ENCODE measurements at places on chromosomes 4 and X.

- DNase-seq, result no peak
These were observed 104.4 kb upstream of the CXCL13 start for GRCh38 chr4:77501240-77501639.

GRCh38 chr4:46886711-46887110, 22.3 kb downstream of the COX7B2 start:
- no peak for DNase-seq

GRCh38 chrX:6026980-6027379, 201.7 kb downstream of the NLGN4X start:
- no peak for DNase-seq

- DNase-seq, result no peak
These were observed 48.9 kb downstream of the PCDH7 start for GRCh38 chr4:30769093-30769492.

GRCh38 chr4:102386966-102387365, 41.7 kb upstream of the SLC39A8 start:
- DNase-seq, result no peak

DNA sequence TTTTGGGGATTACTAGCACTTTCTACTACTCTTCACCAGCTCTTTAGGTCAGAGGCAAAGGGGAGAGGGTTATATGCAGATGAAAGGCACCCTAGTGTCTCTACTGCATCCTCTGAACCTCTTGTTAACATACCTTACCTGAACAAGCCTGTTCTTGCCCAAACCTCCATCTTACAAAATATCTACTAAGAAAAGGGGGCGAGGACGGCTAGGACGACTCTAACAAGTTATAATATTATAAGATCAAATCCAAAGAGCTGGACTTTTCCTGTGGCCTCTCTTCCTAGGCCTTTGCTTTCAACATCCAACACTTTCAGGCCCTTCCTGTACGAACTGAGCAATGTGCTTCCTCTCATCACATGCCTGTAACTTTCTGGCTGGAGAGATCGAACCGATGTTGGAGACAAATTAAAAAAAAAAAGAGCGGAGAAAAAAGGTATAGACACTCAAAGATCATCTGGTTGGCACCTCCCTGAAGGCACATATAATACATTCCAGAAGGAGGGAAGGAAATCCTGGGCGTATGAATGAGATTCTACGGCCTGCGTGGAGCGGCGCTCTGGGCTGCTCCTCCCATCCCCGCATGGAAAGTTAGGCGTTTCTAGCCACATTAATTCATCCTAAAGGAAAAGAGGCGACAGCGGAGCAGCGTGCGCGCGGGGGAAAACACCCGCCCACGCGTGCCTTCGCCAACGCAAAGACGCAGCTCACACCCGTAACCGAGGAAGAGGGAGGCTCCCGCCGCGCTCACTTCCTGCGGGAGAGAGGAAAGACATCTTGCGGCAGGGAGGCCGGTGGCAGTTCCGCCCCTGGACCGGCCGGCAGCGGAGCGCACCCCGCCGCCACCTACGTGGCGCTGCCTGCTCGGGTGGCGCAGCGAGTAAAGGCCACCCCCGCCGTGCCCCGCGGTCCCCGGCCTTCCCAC, 808 bp downstream of the PRDM5 start:
- DNase-seq, result peak; percentile 81

DNA sequence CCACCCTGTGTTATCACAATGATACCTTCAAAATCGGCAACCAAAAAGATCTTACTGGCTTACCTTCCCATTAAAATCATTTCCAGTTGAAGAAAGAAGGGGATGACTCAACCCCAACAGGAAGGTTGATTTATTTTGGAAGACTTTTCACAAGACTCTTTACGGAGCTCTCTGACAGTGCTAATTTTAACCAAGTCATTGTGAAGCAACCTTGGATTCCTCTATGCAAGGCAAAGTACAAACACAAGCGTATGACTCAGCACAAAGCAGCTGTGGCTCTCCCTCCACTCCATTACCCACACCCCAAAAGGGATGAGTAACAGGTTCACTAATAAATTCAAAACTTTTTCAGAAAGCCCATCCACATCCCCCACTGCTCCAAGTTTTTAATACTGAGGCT, 213.8 kb upstream of the FGF13 start:
- peak; percentile 82 for DNase-seq

DNA sequence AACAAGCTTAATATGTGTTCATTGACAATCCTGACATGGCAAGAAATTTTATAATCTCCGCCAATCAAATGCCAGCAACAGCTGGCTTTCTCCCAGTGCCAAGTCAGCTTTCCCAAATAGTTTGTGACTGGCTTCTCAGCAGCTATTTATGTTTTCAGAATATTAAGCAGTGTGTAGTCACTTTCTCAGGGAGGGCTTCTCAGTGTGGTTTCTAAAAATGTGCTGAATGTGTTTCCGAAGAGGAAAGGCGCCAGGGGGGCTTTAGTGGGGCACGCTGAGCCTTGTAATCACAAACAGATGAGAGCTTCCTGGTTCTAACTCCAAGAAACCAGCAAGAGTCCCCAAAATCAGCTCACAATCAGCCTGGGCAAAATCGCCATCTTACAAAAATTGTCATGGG, 258.7 kb upstream of the CPEB2 start:
- peak; percentile 95 for DNase-seq

DNA sequence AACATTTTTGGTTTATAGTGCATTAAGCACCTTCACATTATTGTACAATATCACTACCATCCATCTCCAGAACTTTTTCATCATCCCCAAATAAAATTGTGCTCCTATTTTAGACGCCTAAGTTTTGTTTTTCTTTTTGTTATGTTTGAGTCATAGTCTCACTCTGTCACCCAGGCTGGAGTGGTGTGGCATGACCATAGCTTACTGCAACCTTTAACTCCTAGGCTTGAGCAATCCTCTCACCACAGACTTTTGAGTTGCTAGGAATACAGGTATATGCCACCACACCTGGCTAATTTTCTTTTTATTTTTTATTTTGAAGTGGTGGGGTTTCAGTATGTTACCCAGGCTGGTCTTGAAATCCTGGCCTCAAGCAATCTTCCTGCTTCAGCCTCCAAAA, 33.9 kb downstream of the PRSS12 start:
- no peak for DNase-seq

DNA sequence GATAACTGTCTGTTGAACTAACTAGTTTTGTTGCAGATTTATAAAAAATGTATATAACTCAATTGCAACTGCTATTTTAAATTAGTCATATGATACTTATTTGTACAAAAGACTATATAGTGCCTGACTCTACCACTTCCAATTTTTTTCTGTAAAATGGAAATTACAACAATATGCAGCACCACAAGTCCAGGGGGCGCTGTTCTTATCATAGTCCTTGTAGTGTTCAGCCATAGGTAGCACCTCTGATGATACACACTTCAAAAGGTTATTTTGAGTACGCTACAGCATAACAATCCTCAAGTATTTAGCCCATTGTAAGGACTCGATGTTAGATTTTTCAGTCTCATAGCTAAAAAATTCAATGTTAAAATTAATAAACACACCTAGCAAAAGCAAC, 174.9 kb downstream of the CORIN start:
- no peak for DNase-seq

DNA sequence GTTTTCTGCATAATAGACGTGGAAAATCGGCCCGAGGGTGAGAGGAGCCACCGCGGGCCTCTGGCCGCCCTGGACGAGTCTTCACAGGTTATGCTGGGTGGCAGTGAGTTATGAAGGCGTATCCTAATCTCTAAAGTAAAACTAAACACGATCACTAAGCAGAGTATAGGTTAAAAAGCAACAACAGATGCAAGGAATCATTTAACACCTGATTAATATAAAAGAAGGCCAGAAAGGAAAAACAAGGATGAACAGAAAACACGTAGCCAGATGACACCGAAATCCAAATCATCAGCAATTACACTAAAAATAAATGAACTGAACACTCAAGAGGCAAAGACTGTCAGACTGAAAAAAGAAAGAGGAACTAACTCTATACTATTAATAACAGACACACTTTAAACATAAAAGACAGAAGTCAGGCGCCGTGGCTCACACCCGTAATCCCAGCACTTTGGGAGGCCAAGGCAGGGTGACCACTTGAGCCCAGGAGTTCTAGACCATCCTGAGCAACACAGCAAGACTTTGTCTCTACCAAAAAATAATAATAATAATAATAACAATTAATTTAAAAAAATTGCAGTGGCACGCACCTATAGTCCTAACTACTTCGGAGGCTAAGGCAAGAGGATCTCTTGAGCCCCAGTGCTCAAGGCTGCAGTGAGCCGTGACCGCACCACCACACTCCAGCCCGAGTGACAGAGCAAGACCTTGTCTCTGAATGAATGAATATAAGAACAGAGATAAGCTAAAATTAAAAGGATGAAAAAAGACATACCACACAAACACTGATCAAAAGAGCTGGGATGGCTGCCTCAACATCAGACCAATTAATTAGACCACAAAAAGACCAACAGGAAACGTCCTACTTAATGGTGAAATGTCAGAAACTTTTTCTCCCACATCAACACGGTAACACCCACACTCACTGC, 30.0 kb downstream of the CTBP1 start:
- no peak for DNase-seq

- DNase-seq, result peak; percentile 35
These were observed 18.9 kb downstream of the TIFA start for GRCh38 chr4:112266823-112267222.

DNA sequence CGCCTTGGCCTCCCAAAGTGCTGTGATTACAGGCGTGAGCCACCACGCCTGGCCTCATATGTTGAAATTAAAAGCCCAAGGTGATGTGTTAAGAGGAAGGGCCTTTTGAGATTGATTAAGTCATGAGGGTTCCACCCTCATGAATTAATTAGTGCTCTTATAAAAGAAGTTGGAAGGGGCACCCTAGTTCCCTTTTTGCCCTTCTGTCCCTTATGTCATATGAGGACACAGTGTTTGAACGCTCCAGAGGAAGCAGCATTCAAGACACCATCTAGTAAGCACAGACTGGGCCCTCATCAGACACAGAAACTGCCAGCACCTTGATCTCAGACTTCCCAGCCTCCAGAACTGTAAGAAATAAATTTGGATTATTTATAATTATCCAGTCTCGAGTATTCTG, 5.1 kb upstream of the APLN start:
- no peak for DNase-seq

GRCh38 chr4:76996445-76996844, 46.9 kb downstream of the SEPTIN11 start:
- no peak for DNase-seq

- peak; percentile 29 for DNase-seq
These were observed 17.5 kb downstream of the PRSS12 start for GRCh38 chr4:118335324-118335723.

- DNase-seq, result no peak
These were observed 88.3 kb upstream of the CITED1 start for GRCh38 chrX:72393836-72394517.

DNA sequence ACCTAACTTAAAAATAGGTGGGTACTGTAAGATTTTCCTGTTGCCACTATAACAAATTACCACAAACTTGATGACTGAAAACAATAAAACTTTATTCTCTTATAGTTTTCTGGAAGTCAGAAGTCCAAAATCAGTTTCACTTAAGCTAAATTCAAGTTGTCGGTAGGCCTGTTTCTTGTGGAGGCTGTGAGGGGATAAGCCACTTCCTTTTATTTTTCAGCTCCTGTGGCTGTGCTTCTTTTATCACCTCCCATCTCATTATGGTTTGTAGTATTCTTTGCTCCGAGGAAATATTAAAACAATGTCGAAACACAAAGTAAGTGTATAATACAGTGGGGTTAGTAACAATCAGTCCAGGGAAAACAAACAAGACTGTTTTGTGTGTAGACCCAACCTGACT, 610.5 kb upstream of the TECRL start:
- DNase-seq, result no peak

- no peak for DNase-seq
These were observed 324.6 kb upstream of the MAGEB2 start for GRCh38 chrX:29890646-29891200.

DNA sequence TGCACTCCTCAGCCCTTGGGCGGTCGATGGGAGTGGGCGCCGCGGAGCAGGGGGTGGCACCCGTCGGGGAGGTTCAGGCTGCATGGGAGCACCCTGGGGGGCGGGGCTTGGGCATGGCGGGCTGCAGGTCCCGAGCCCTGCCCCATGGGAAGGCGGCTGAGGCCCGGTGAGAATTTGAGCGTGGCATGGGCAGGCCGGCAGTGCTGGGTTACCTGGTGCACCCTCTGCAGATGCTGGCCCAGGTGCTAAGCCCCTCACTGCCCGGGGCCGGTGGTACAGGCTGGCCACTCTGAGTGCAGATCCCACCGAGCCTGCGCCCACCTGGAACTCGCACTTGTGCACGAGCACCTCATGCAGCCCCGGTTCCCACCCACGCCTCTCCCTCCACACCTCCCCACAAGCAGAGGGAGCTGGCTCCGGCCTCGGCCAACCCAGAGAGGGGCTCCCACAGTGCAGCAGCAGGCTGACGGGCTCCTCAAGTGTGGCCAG, 556.3 kb downstream of the GALNTL6 start:
- DNase-seq, result no peak

- no peak for DNase-seq
These were observed 115.5 kb upstream of the FAM9C start for GRCh38 chrX:13159886-13160285.

DNA sequence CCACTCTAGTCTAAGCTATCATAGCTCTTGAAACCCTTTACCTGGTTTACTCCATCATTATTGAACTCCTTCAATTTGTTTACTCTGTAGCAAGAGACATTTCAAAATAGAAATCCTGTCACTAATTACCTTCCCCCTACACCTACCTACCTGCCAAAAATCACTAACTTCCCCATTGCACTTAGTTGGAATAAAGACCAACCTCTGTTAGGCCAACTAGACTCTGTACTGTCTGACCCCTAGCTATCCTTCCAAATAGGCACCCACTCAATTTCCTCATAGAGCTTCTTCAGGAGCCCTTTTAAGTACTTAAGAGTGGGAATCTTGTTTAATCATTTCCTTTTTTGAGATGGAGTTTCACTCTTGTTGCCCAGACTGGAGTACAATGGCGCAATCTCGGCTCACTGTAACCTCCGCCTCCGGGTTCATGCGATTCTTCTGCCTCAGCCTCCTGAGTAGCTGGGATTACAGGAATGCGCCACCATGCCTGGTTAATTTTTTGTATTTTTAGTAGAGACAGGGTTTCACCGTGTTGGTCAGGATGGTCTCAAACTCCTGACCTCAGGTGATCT, 8.9 kb upstream of the CDKL2 start:
- no peak for DNase-seq

DNA sequence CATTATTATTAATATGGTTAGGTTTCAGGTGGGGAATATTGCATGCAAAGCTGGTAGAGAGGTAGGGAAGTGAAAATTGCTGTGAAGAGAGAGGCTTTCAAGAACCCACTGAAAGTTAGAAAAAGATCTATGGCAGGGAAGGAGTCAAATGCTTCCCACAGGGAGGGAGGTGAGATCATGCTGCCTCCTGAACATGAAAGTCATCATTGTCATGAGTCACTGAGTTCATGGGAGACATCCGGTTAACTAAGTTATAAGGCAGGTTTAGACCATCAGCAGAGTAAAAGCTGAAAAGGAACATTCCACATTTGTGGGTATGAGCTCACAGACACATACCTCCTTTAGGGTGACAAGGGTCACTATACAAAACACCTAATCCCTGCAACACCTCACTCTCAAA, 16.2 kb downstream of the GATB start:
- peak; percentile 69 for DNase-seq

- DNase-seq, result peak; percentile 63
These were observed 3.0 kb upstream of the CITED1 start for GRCh38 chrX:72308566-72309296.

Data from fibroblast of skin of scalp (primary cell).